SK-MEL-5 (cell line): ENCODE measurements at places on chromosomes 2 and 18. TPM values are rescaled to one million over a fixed set of nuclear protein-coding genes. Genes with fewer than 3 reads are reported as not detected.

MRPL19 gene
- 106 and 107 TPM in 2 replicates for total RNA-seq

DNA sequence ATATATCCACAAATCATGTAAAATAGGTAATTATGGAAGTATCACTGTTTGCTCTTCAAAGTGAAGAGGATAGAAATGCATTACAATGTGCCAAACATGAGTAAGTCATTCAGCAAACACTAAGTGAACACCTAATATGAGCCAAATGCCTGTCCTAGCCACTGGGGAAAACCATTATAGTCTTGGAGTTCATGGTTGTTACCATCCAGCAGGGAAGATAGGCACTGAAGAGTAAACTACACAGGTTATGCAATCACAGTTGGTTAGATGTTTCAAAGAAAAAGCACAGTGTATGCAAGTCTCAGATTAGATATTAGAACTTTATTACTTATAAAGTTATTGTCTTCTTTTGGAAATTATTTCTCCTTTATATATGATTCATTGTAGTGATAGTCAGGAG, 3.9 kb upstream of the SERPINB2 start:
- no peak for DNase-seq

PGAP1 gene
- total RNA-seq, result 3.1 and 3.6 TPM in 2 replicates

GRCh38 chr2:220002251-220002650, 374.8 kb downstream of the SLC4A3 start:
- no peak for DNase-seq
